ENCODE measurements at places on chromosomes 3 and 15. TPM values are rescaled to one million over a fixed set of nuclear protein-coding genes. Genes with fewer than 3 reads are reported as not detected.

CADPS gene
- total RNA-seq = 8.2 TPM

SELENOS gene
- 109 TPM for total RNA-seq

AHSG gene
- total RNA-seq = not detected

ATP11B gene
- 120 TPM for total RNA-seq

FANCD2OS gene
- not detected for total RNA-seq

NKTR gene
- total RNA-seq = 118 TPM

CERS3 gene
- total RNA-seq = not detected

CCDC39 gene
- not detected for total RNA-seq

HRG gene
- not detected for total RNA-seq

DLEC1 gene
- total RNA-seq = 0.83 TPM

CHRNA5 gene
- 0.38 TPM for total RNA-seq

STAB1 gene
- total RNA-seq = 27.0 TPM

RBM5 gene
- 212 TPM for total RNA-seq

GASK1A gene
- total RNA-seq = 6.3 TPM

CRELD1 gene
- 21.9 TPM for total RNA-seq

DUOXA2 gene
- total RNA-seq = not detected

CRABP1 gene
- not detected for total RNA-seq

PCSK6 gene
- 10.8 TPM for total RNA-seq

ZBBX gene
- total RNA-seq = not detected

SUCNR1 gene
- 1.3 TPM for total RNA-seq

ITGA11 gene
- 0.88 TPM for total RNA-seq

TMIE gene
- total RNA-seq = not detected

FRMD4B gene
- total RNA-seq = 28.6 TPM

KIF23 gene
- total RNA-seq = 33.8 TPM

CAPN3 gene
- 76.7 TPM for total RNA-seq

SRP14 gene
- 152 TPM for total RNA-seq

FAM107A gene
- total RNA-seq = 11.0 TPM

CHRFAM7A gene
- 3.2 TPM for total RNA-seq

CSPG5 gene
- total RNA-seq = not detected

ZNF501 gene
- 1.0 TPM for total RNA-seq

ATP13A4 gene
- 2.1 TPM for total RNA-seq

AADAC gene
- total RNA-seq = 239 TPM

GABRB3 gene
- total RNA-seq = 3.2 TPM

GOLGA6D gene
- total RNA-seq = not detected

FAM3D gene
- 47.0 TPM for total RNA-seq

COPG1 gene
- total RNA-seq = 120 TPM

FOXB1 gene
- not detected for total RNA-seq

SPTBN5 gene
- total RNA-seq = not detected

POPDC2 gene
- 8.3 TPM for total RNA-seq

C3orf18 gene
- total RNA-seq = 26.4 TPM

CAMK2N2 gene
- total RNA-seq = not detected

CCR9 gene
- total RNA-seq = 4.4 TPM

KY gene
- total RNA-seq = 0.88 TPM

NRROS gene
- total RNA-seq = 3.5 TPM

IQCF5 gene
- total RNA-seq = not detected

SH2D7 gene
- 7.7 TPM for total RNA-seq

ZNF620 gene
- 5.0 TPM for total RNA-seq

CFAP100 gene
- not detected for total RNA-seq

GALNT15 gene
- 196 TPM for total RNA-seq

MED12L gene
- 0.09 TPM for total RNA-seq

ZNF280D gene
- total RNA-seq = 38.3 TPM

LRTM1 gene
- not detected for total RNA-seq

GHSR gene
- not detected for total RNA-seq

ARGFX gene
- not detected for total RNA-seq

CAND2 gene
- 2.0 TPM for total RNA-seq

GRAMD2A gene
- total RNA-seq = 21.0 TPM

NR1I2 gene
- 356 TPM for total RNA-seq

MUC20 gene
- total RNA-seq = 71.8 TPM

GBE1 gene
- total RNA-seq = 23.1 TPM

TRANK1 gene
- total RNA-seq = 57.8 TPM

Measured in Peyer's patch (tissue), 4 donors.